ENCODE measurements at places on chromosomes 4 and X.

DNA sequence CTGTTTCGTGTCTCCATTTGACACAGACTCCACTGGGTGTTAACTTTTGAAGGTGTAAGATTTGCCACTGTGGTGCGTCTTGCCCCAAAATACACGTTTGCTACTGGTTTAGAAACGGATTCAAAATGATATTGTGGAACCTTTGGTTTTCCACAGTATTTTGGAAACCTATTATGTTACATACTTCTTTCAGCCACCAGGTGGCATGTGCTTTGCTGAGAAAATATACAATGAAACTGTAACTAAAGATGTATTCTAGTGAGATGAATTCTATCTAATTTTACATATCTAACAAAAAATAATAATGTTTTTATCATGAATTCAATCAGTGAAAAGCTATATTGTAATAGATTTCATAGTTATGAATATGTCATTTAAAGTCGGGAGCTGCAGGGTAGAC, 28.4 kb upstream of the SLITRK4 start:
- no peak for DNase-seq

GRCh38 chr4:48255072-48255958, 14.3 kb downstream of the TEC start:
- no peak for DNase-seq

DNA sequence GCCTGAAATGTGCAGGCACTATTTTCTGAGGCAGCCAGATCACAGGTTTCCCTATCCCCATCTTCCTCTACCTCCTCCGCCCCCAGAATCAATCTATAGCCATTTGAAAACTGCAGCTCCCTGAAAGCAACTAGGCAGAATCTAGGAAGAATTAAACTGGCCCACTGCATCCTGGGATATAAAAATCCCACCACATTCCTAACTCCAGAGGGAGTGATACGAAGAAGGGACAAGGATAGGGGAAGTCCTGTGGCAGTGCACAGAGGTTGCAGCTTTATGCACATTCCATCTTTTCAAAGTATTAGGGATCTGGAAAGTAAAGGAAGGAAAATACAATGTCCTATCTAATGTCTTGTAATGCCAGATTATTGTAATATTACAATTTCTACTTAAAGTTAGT, 18.3 kb upstream of the HERC3 start:
- no peak for DNase-seq

DNA sequence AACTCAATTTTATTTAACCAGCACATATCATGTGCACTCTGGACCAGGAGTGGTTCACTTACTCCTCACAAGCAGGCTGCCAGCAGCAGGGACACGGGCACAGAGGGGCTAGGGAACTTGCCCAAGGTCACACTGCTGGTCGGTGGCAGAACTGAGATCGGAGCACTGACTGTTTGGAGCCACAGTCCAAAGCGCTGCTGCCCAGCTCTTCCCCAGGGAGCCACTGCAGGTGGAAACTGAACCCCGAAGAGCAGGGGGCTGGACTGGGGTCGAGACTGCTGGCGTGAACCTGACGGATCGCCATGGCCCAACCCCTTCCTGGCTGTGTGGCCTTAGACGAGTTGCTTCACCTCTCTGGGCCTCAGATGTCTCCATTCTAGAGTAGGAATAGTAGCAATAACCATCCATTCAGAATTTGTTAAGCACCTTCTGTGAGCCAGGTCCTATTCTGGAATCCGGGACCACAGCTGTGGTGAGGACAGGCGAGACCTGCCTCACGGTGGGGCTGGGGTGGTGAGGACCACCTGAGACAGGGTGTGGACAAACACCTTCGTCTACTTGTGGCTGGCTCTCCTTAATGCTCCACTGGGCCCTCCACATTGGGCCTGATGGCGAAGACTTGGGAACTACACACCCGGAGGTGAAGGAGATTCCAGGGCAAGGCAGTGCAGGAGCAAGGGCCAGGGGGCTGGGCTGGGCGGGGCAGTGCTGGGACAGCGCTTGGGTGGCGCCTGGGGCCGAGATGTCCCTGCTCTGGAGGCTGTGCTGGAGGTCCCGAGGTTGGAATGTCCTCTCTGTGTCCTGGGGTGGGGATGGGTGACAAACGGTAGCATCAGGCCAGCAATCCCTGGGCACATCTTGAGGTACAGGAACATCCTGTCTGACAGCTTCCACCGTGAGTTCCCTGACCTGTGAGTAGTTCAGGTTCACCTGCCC, 32.0 kb upstream of the KIAA0232 start:
- no peak for DNase-seq

GRCh38 chr4:138290805-138291204, 48.7 kb upstream of the SLC7A11 start:
- no peak for DNase-seq

- DNase-seq = no peak
These were observed 127.4 kb downstream of the RBM47 start for GRCh38 chr4:40502220-40502619.

DNA sequence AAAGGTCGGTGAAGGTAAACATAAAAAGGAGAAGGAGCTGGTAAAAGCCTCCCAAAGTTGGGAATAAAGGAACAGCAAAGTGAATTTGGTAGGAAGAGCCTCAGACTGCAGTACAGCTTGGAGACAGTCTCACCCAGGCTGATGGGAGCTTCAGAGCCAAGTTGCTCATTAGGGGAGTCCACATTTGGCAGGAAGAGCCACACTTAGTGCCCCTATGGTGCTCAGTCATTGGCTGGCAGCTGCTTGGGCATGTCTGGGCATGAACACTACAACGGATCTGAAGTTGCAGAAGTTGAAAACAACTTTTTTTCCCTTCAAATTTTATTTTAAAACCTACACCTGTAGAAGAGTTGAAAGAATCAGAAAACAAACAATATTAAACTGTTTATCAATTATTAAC, 2497.3 kb downstream of the ARAP2 start:
- DNase-seq = no peak

DNA sequence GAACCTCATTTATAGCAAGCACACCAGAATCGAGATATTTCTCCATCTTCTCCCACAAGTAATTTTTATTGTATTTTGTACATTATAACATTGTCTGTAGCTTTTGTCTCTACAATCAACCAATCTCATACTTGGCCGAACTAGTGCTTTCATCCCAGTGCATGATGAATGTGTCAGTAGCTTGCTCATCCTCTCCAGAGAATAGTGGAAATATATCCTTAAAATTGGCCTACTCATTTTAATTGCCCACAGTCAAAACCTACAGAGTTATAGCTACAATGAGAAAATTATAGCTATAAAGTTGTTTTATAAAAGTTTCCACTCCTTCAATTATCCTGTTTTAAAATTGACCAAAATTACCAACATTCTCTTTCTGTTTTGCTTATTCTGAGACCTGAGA, 103.8 kb downstream of the MAPK10 start:
- no peak for DNase-seq

DNA sequence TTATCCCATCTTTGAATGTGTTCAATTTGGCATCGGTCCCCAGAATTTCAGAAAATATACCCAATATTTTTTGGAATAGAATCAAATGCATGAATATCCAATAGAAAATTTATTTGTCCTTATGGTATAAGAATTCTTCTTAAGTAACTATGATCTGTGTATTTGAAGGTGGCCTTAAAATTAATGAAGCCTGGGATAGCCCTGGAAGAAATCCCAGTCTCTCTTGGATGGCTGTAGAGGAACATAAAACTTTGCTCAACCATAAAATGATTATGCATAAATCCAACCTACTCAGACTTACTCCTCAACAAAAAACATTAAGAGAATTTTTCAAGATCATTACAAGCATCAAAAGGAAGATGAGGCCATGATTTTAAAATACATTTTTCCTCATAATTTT, 269.4 kb upstream of the SMIM31 start:
- no peak for DNase-seq

DNA sequence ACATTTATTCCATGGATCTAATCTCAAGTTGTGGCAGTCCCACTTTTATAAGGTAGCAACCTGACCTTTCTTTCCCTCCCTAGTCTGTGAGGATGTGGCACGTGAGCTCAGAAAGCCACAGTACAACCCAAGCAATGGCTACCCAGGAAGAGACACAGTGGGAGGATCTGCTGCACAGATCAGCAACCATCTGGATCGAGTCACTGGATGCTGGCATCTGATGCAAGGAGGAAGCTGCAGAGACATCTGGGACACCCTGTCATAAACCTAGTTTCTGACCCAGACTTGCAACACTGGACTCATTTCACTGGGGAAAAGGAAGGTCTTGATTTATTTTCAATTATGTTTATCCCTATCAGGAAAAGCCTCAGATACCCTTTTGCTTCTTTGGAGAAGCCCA, 327.1 kb downstream of the PAPSS1 start:
- DNase-seq = no peak

DNA sequence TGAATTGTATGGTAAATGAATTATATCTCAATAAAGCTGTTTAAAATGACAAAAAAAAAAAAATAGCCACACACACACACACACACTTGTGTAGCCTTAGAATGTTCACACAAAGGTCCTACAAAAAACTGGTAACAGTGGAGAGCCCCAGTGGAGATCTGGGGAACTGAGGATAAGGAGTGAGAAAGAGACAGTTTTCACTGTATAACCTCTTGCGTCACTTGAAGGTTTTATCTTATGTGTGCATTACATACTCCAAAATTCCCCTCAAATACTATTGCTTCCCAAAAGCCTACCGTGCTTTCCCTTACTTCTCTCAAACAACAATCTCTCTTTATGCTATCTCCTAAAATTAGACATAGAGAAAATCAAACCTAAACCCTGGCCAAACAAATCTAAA, 67.8 kb downstream of the SMC1A start:
- DNase-seq = no peak

- no peak for DNase-seq
These were observed 2.8 kb downstream of the SFRP2 start for GRCh38 chr4:153785910-153786721.

DNA sequence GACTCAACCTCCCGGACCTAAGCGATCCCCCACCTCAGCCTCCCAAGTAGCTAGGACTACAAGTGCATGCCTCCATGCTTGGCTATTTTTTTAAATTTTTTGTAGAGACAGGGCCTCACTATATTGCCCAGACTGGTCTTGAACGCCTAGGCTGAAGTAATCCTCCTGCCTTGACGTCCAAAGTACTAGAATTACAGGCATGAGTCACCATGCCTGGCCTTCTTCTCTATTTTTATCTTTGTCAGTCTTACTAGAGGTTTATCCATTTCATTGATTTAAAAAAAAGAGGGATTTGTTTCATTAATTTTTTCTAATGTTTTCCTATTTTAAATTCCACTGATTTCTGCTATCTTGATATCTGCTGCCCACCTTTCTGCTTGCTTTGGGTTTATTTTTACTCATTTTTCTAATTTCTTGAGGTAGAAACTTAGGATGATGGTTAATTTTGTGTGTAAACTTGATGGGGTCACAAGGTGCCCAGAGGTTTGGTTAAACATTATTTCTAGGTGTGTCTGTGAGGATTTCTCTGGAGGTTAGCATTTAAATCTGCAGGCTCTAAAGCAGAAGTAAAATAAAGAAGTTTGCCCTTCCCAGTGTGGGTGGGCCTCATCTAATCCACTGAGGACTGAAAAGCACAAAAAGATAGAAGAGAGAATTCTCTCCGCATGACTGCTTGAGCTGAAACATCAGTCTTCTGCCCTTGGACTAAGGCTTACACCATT, 116.2 kb upstream of the DCLK2 start:
- no peak for DNase-seq

- DNase-seq = no peak
These were observed 1.5 kb upstream of the NEIL3 start for GRCh38 chr4:177308125-177308524.

GRCh38 chrX:118978451-118978850, 4.0 kb downstream of the LONRF3 start:
- DNase-seq = no peak

DNA sequence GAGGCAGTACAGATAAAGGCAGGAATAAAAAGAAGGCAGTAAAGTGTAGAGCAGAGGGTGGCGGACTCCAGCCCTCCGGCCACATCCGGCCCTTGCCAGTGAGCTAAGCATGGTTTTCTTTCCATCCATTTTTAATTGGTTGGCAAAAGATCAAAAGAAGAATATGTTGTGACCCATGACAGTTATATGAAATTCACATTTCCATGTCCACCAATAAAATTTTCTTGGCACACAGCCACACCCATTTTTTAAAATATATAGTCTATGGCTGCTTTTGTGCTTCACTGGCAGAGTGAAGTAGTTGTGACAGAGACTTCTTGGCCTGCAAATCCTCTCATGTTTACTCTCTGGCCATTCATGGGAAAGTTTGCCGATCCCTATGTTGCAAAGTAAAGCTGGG, 29.8 kb downstream of the SLC9A6 start:
- no peak for DNase-seq

GRCh38 chr4:85939595-85939994, 420.3 kb downstream of the MAPK10 start:
- DNase-seq = no peak

DNA sequence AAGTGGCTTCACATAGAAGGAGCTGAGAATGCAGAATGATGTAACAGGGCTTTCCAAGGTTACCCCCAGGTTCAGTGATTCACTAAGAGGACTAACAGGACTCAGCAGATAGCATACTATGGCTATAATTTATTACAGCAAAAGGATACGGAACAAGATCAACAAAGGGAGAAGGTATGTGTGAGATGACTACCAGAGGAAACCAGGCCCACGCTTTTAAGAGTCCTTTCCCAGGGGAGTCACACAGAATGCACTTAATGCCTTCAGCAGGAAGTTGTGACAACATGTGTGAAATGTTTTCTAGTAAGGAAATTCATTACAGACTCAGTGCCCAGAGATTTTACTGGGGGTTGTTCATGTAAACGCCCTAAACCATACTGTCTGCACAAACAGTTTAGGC, 373.6 kb upstream of the MAGEB2 start:
- DNase-seq = no peak

GRCh38 chr4:123529278-123529568, 132.6 kb downstream of the SPRY1 start:
- no peak for DNase-seq

- no peak for DNase-seq
These were observed 37.3 kb upstream of the ARAF start for GRCh38 chrX:47523713-47524166.

All from stimulated activated CD8-positive, alpha-beta memory T cell treated with anti-CD3 and anti-CD28 coated beads, Interleukin-7, amount 100 ng/mL, for 24 hours (primary cell).